ENCODE measurements at places on chromosomes 7 and 10.

- DNase-seq = peak; percentile 29
These were observed 38.8 kb downstream of the RAMP3 start for GRCh38 chr7:45196374-45196773.

GRCh38 chr10:104642658-104643302, 1.7 kb downstream of the SORCS3 start:
- DNase-seq = no peak

- no peak for DNase-seq
These were observed 36.8 kb upstream of the CPXM2 start for GRCh38 chr10:123928427-123928826.

DNA sequence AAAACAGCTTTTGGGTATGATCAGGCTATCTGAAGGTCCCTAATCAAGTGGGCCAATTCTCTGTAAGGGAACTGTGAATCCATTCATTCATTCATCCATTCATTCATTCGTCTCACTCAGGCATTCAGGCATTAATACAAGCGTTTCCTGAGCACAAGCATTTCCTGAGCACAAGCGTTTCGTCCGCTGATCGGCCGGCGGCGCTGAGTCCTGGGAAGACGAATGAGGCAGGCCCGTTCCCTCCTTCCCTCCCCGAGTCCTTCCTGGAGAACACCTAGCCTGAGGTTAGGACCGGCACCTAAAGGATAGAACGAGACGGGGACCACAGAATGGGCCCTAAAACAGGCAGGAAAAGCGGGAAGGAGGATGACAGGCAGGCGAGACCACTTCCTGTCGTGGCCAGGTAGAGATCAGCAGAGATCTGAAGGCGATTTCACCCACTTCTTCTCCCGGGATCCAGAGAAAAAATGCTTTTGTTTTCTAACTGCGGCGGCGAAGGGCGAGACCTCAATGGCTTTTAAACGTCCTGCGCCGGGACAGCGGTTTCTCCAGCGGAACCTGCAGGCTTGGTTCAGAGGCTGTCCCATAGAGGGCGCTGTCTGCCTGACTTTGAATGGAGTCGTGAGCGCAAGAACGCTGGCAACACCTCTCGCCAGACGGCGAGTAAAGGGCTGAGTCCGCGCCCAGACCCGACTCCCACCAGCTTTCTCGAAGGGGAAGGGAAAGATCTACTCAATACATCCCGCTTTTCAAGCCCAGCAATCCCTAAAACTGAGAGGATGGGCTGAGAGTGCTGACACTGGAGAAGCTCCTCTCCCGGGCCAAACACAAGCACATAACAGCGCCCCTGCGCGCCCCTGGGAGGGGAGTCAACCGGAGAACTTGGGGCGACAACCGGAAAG, 2.9 kb upstream of the HMX3 start:
- no peak for DNase-seq

DNA sequence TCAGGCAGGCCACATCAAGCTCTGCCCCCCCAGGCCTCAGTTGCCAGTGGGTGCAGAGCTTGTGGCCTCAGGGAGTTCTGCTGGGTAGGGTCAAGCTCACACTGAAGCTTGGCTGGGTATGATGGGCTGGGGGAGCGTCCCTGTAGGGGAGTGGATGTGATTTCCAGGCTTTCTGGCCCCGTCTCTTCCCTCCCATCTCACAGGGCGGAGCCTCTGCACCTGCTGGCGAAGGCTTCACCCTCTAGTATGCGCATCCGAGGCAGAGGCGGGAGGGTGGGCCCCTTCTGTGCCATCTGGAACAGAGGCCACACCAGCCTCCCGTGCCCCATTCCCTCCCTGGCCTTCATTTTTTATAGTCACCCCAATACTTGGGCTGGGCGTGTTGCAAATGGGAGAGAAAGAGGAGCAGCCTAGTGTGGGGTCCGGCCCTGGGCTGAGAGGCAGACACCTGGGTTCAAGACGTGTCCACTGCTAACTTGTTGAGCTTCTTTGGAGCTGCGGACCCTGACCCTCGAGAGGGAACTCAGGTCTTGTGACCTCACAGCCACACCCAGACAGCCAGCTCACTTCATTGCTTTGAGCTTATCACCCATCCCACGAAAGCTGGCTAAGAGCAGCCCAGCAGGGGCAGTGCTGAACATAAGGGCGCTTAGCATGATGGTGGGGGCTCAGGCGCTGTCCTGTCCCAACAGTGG, 2.3 kb downstream of the AQP1 start:
- no peak for DNase-seq

- DNase-seq = no peak
These were observed at the start of gene SEMA4G for GRCh38 chr10:100969187-100970075. Gene SEMA4G, plus strand, starts transcription at chr10:100969504. Its CDS starts 3,409 bp downstream, at chr10:100972913.

DNA sequence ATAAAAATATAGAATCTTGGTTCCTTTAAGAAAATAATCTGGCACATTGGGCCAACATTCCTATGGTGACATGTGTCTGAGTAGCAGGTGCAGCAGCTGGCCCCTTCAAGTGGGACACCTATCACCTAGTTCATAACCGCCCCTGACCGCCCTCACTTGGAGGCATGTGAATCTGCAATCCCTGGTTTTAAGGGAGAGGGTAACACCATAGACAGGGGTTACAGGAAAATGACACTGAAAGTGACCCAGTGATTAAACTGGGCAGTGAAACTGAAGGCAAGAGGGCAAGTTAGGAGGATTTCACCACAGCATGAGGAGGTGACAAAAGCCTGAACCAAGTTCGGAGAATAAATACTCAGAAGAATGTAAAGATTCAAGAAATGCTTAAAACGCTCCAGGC, 1.1 kb downstream of the RSU1 start:
- no peak for DNase-seq

DNA sequence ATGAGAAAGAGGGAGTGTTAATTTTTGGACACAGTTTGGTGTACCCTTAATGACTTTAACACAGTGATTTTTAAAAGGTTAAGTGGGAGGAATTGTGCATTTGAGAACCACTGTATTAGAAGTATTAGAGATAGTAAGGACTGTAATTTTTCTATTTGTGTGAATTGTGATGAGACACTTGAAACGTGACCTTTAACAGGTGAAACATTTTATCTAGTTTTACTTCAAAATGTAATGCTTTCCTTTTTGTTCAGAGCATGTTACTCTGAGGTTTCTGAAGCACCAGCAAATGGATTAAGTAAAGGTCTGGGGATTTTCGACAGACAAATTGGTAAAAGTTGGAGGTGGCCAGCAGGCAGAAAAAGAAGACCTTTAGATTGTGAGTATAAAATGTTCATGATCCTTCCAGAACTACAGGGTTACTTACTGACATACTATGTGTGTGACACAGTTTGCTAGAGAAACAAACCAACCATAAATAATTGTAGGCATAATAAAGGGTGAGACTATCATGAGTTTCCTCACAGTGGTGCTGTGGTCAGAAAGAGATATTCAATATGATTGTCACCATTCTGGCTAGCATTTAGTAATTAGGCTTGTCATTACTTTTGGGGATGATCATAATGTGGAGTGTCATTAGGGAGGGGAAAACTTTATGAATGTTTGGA, 26.1 kb downstream of the LCOR start:
- DNase-seq = no peak

- DNase-seq = no peak
These were observed 98.0 kb downstream of the NPSR1 start for GRCh38 chr7:34756025-34756437.

- no peak for DNase-seq
These were observed 638.1 kb upstream of the FOXK1 start for GRCh38 chr7:4043988-4044387.

GRCh38 chr10:121624836-121625486, 26.7 kb upstream of the FGFR2 start:
- DNase-seq = no peak

- no peak for DNase-seq
These were observed 19.2 kb downstream of the LCOR start for GRCh38 chr10:96851281-96851680.

DNA sequence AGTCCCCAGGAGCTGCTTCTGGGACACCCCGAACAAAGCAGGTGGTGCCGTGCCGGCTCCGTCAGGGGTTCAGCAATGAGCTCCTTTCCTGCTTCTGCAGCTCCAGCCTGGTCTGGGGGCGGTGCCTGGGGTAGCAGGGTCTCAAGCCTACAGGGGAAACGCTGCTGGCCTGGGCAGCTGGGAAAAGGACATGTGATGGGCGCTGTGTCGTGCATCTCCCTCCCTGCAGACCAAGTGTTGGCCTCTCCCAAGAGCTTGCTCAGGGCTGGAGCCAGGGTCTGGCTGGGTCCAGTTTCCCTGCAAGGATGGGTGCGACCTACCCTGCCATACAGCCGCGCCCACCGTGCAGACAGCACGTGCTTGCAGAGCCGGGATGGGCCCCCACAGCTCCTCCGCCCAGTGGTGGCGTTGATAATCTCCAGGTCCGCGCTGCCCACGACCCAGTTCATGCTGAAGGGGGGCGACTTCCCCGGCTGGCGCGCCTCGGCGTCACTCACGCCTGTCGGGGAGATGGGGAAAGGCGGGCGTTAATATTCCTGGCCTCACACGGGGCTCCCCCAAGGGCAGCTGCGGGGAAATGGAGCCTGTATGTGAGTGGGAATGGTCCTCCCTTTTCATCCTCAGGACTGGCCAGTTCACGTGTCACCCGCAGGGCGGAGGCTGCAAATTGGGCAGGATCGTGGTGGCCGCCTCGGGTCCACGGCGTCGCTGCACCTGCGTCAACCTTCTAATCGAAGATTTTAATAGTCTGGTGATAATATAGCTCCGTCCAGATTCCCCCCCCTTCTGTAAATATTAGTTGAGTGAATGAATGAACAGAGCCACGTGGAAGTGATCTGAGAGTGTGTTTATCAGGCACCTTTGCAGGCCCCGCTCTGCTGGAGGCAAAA, 128.6 kb downstream of the WDR37 start:
- no peak for DNase-seq

DNA sequence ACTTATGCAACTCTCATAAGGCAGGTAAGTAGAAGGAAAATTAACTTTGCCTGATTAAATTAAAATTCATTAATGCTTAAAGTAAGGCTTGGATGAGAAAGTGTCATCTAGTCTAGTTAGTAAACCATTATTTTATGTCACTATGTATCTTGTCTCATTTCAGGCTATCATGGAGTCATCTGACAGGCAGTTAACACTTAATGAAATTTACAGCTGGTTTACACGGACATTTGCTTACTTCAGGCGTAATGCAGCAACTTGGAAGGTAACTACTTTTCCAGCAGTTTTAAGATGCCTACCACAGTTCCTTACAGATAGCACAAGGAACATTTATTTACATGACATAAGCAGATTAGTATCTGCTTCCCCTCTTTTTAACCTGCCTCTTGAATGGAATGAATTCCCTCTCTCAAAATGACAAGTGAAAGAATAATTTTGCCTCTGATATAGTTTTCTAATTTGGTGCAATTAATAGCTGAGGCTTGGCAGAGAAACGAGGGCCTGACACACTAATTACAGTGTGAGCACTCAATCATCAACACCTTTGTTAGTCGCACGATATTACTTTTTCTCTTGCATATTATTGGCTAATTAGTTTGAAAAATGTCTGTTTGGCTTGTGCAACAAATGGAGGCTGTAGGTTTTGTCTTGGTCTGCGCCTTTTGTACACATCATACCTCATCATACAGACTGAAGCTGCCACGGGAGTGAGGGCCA, 245.0 kb downstream of the FOXP2 start:
- DNase-seq = no peak

GRCh38 chr10:42645103-42645502, 6.7 kb upstream of the ZNF33B start:
- DNase-seq = no peak

DNA sequence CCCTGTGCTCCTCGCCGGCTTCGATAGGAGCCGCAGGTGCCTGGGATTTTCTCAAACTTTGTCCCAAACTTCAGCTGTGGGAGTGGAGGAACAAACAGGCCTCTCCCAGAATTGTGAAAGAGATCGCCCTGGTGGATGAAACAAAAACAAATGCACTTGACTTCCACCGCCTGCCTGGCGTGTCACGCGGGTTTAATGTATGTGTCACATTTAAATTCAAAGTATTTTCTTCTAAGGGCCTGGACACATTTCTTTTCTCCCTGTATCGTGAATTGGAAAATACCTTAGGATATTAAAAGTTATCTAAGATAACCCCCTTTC, 694 bp upstream of the WASL start:
- DNase-seq = no peak

- peak; percentile 23 for DNase-seq
These were observed 580 bp downstream of the EEPD1 start for GRCh38 chr7:36153571-36154097.

GRCh38 chr7:149544028-149544427, 46.4 kb upstream of the ZNF746 start:
- DNase-seq = no peak

DNA sequence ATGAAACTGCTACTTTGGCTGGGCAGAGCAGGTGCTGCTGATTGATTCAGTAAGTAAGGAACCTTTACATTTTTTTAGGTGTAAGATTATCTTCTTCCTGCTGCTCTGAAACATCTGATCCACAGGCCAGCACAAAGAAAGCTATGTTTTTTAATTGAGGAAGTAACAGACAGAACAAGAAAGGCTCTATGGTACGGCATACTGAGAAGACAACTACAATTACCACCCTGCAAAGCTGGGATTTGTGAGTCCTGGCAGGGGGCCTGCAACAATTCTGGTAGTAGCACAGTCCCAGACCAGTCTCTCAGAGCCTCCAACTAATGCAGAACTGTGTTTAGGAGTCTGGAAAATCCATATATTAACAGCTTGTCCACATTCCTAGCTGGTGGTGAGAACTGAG, 103.0 kb upstream of the LRRTM3 start:
- no peak for DNase-seq

DNA sequence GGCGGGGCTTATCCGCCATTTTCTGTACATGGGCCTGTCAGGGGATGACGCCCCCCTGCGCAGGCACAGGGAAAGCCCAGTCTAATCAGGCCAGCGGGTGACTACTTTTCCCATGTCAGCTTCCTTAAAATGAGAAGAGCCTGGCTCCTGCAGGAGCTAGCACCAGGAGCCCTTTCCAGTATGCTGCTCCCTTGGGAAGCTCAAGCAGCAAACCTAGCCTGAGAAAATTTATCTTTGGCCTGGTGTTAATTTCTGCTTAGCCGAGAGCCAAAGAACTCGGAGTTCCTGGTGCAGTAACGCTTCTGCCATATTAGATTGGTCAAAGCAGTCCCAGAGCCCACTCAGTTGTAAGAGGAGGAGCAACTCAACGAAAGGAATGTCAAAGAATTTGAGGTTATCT, 239.0 kb upstream of the PHYHIPL start:
- DNase-seq = no peak

GRCh38 chr7:83640240-83640639, 8.7 kb downstream of the SEMA3E start:
- DNase-seq = no peak

GRCh38 chr7:128243273-128243672, 2.2 kb downstream of the LEP start:
- DNase-seq = no peak

- no peak for DNase-seq
These were observed 1.0 kb upstream of the KIAA1549 start for GRCh38 chr7:138982204-138982623.

- no peak for DNase-seq
These were observed 194.3 kb downstream of the ZMYND11 start for GRCh38 chr10:329361-330099.

- no peak for DNase-seq
These were observed 131.9 kb downstream of the KCNMA1 start for GRCh38 chr10:77505431-77506334.

Data from activated CD8-positive, alpha-beta memory T cell treated with anti-CD3 and anti-CD28 coated beads for 48 hours (primary cell).